Muscle of arm (tissue), 14 donors: ENCODE measurements at places on chromosomes 7 and 10. TPM values are rescaled to one million over a fixed set of nuclear protein-coding genes. Genes with fewer than 3 reads are reported as not detected.
A peak's percentile ranks its signal among the peaks of the same experiment; 100 is the strongest.

- no peak for DNase-seq
Measured at GRCh38 chr10:128938558-128938957, 528.5 kb upstream of the MGMT start.

DNA sequence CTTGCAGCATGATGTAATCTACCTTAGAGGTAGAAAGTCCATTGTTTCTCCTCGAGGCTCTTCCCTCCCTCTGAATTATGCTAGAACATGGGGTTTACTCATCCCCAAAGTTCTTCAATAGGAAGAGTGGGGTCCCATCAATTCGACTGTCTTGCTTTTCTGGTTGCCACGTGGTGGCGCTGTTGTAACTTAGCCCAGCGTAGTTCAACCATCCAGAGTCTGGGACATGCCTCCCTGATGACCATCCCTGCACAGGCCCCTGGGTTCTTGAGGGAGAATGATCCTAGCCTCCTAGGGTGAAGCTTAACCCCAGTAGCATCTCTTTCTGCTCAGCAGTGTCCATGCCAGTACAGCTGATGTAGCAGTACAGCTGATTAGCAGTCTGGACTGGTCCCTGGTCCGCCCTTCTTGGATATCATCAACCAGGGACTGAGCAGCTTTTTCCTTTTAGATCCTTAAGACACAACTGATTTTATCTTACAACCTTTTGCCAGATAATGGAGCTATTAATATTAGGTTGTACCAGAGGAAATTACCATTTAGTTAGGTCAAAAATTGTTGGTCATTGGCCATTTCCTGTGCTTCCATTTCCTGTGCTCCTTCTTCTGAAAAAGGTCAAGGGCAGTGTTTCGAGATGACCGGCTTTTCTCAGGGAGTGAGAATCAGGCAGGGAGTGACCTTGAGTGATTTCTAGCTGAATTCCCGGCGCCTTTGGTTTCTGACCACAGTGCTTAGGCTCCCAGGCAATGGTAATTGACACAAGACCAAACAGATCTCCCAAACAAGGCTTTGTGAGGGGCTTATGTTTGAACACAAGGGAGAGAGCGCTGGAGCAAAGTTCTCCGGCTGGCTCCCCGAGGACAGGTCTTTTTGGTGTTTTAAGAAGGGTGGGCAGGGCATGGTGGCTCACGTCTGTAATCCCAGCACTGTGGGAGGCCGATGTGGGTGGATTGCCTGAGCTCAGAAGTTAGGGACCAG is 65.4 kb downstream of the TACC2 start:
- DNase-seq, result peak; percentile 64

GRCh38 chr7:43385309-43385680 is 197.6 kb upstream of the STK17A start:
- DNase-seq, result no peak

- DNase-seq, result no peak
Measured at GRCh38 chr7:134910214-134910890, 76.0 kb upstream of the AGBL3 start.

GRCh38 chr10:86388119-86388704 is 21.6 kb upstream of the GRID1 start:
- no peak for DNase-seq

GRCh38 chr7:100670074-100670473 is 3.5 kb upstream of the GNB2 start:
- no peak for DNase-seq

- no peak for DNase-seq
Measured at GRCh38 chr7:47799524-47799923, 148.7 kb downstream of the PKD1L1 start.

GRCh38 chr7:45717537-45718235 is 143.5 kb downstream of the ADCY1 start:
- DNase-seq, result no peak

DNA sequence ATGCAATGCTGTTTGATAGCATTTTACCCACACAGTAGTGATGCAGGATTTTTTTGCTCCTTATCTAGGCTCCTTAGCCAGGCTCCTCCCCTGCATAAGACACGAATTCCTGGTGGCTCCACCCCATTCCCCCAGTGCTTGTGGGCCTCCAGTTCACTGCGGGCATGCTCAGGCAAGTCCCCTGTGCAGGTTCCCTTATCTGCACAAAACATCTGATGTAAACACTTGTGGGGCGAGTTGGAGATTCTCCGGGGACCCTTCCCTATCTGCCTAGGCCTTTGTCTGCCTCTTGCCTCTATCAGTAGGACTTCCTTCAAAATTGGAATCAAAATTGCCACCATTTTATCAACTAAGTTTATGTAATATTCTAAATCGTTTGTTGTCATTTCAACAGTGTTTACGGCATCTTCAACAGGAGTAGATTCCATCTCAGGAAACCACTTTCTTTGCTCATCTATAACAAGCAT is 5.4 kb upstream of the STK17A start:
- no peak for DNase-seq

DNA sequence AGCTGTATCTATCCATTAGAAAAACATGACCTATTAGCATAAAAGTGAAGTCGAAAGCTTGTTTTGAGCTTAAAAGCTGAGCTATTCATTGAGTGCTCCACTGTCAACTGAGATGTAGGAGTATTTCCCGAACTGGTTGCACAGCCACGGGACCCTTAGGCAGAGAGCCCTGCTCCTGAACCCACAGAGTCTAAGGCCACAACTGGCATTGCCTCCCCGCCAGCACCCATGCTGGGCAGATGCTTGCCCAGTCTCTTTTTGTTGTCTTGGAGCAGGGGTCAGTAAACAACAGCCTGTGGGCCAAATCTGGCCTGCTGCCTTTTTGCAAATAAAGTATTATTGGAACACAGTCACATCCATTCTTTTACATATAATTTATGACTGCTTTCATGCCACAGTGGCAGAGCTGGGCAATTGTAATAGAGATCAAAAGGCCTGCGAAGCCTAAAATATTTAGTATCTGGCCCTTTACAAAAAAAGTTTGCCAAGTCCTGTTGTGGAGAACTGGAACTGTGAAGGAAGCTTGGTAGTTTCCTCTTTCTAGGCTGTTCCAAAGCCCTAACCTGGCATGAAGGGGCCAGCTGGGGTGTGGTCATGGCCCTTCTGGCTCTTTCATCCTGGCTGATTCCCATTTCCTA is 58.4 kb upstream of the WAPL start:
- no peak for DNase-seq

DNA sequence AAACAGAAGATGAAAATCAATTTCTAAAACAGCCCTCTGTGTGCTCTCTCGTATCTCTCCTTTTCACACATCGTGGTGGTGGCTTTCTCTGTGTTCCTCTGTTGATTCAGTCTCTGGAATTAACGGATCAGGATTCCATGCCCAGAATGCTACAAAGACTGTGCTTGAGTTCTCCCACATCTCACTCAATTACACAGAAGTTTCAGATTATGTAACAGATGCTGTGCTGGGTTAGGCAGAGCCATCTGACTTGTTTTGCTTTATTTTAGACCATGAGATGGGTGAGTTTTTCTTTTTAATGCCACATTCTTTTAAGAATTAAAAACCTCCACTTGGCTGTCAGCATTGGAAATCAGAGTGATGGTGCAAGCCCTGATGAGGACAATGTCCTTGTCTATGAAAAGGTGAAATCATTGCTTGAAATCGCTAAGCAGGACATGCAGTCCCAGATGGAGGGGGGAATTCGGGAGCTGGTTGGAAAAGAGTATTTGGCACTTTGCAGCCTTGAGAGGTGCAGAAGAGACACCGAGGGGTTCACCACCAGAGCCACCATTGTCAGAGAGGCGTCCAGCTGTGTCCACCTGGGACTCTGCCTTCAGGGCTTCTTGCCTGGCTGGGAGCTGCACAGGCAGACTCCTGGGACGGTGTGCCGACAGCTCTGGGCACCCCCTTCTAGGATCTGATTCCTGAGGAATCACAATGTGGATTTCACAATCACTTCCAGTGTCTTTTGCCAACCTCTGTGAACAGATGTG is 80.4 kb downstream of the EGFR start:
- no peak for DNase-seq

GRCh38 chr7:30331338-30331737 is 46.9 kb downstream of the ZNRF2 start:
- DNase-seq, result no peak

GRCh38 chr7:42456267-42456666 is 219.3 kb upstream of the GLI3 start:
- no peak for DNase-seq

GRCh38 chr10:70498970-70499835 is 20.6 kb downstream of the PALD1 start:
- DNase-seq, result no peak

GRCh38 chr7:101108330-101108857 is 18.5 kb upstream of the SERPINE1 start:
- DNase-seq, result no peak

- no peak for DNase-seq
Measured at GRCh38 chr10:101843032-101844021, at the start of gene KCNIP2. Gene KCNIP2 (minus strand): TSS chr10:101843800. CDS start chr10:101843568, 232 bp downstream.

DNA sequence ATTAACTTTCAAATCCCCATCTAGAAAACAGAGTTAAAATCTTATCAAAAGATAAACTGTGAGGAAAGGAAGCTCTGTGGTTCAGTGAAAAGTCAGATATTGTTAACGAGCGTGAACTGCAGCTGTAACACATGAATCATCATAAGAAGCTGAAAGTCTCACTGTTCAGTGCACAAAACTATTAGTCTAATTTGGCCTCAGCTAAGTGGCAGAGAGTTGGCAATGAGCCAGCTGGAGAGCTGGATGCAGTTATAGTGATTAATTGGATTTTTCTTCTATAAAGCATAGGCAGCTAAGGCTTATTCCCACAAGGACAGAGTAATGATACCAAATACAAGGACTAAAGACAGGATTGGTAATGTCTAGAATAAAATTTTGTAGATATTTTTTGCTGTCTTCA is 101.1 kb upstream of the ABCB5 start:
- no peak for DNase-seq

Gene SPACDR
- 1.4 TPM for polyA plus RNA-seq

Gene BMPER
- polyA plus RNA-seq, result not detected

Gene WEE2
- 0.23 TPM for polyA plus RNA-seq

Gene AUTS2
- 64.7 TPM for polyA plus RNA-seq

Gene TFR2
- 0.82 TPM for polyA plus RNA-seq

Gene PNLIP
- polyA plus RNA-seq, result 0.12 TPM

Gene TACC2
- 108 TPM for polyA plus RNA-seq

Gene OSBPL3
- not detected for polyA plus RNA-seq

Gene ADIRF
- 0.56 TPM for polyA plus RNA-seq

Gene SPDYE11
- 1.4 TPM for polyA plus RNA-seq

Gene AKAP9
- polyA plus RNA-seq, result not detected
